ENCODE measurements at places on chromosomes 3 and 15.

DNA sequence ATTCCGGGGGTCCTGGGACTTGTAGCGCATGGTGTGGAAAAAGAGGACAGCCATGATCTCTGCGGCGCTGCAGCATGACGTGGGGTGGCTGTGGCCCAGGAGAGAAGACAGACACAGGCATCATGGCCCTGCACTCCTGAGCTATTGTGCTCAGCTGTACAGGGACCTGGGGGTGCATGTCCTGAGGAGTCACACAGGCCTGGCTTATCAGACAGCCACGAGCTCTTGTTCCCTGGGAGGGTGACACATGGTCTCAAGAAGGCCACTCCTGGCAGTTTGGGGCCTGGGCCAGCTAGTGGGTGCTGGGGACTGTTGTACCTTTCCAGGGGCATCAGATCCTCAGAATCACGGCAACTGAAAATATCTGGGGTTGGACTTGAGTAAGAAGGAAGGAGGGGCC, 13.7 kb downstream of the TKT start:
- DNase-seq = no peak

- DNase-seq = no peak
These were observed 1.8 kb upstream of the EOMES start for GRCh38 chr3:27723815-27724458.

DNA sequence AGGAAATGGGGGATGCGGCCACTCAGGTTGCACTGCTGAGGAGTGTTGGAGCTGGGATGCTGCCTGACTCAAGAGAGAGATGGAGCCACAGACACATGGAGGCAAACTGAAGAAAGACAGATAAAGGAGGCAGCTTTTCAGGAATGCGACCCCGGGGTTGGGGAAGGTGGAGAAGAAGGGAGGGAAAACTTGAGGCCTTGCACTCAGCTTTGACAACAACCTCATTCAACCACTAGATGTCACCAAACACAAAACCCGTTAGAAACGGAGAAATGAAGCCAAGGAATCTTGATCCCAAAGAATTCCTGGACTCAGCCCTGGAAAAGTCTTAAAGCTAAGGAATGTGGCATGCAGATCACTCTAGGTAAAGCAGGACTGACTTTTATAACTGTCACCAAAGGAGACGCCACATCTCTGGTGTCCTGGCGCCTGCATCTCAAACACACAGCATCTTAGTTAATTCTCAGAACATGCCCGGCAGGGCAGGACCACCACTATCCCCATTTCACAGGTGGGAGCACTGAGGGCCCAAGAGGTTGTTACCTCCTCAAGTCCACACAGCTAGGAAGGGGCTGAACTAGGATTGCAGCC, 59.6 kb upstream of the LMCD1 start:
- DNase-seq = no peak

DNA sequence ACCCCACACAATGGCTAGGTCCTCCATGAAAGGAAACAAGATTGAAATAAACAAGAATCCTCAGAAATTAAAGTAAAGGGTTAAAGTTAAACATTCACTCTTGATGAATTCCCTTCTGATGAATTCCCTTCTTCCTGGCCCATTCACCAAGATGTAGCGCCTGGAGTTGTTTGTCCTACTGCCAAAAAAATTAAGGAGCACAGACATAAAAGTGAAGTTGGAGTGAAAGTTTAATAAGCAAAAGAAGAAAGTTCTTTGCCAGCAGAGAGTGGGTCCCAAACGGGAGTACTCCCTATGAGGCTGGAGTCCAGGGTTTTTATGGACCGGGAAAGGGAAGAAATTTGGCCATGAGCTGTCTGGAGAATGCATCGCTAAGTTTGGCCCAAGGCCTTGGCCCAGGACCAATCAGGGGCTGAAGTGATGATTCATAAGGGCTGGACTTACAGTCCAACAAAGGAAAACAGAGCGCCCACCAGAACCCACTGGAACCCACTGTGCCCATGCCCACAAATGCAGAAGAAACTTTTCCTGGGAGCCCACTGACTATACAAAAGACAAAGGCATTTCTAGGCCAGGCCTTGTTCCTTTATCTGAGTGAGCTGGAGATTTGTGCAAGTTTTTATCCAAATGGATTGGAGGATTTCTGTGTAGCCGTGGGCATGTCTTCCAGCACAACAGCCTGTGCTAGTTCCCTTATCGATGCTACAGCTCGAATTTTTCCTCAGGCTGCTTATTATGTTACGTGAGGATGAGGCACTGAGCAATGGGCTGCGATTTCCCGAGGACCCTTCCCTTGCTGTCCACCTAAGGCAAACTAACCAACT, 1561.6 kb downstream of the OTOL1 start:
- no peak for DNase-seq

DNA sequence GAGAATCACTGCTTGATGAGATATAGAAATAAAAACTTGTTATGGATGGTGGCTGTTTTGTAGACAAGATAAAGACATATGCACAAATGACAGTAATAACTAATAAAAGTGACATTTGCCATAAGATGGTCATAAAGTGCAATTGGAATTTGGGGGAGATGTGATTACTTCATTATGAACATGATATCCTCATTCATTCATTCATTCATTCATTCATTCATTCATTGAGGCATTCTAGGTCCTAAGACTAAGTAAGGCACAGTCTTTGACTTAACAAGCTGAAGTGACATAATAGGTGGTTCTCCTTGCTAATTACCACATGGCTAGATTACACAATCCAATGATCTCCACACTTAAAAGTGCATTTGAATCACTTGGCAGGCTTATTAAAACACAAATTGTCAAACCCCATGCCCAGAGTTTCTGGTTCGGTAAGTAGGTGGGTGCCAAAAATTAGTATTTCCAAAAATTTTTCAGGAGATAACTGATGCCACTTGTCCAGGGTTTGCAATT, 18.9 kb downstream of the RAP2B start:
- DNase-seq = no peak

GRCh38 chr3:3005146-3005744, 104.9 kb downstream of the IL5RA start:
- no peak for DNase-seq

DNA sequence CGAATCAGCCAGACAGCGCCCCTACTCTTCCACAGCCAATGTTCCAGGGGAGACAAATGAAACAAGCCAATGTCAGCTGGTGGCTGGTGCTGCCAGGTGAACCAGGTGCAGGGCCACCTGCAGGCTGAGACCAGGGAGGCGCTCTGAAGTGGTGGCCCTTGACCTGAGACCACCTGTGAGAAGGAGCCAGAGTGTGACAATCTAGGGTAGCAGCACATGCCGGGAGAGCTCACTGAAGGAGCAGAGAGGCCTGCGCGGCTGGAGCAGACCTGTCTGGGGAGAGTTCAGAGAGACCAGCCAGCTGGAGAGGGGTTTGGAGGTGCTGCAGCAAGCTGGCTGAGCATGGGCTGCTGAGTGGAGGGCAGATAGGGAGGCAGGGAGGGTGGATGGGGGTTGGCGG, 693 bp upstream of the STAB1 start:
- DNase-seq = no peak

DNA sequence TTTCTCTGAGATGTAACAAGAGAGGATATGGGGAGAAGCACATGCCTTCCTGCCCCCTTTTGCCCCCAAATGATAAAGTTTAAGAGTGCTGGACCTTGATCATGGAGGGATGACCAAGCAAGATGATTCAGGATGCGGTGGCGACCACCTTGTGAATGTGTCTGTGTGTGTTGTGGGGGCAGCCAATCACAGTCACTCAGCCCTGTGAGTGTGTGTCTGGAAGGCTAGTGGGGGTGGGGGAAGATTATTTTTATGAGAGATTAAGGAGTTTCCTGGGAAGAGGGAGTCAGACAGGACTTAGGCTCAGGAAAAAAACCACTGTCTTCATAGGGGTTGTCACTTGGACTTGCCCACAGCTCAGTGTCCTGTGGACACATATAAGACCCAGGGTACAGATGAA, 57.8 kb upstream of the KY start:
- no peak for DNase-seq

GRCh38 chr3:113439606-113440005, 1.7 kb downstream of the CFAP44 start:
- DNase-seq = no peak
